Iris pigment epithelial cell (primary cell): ENCODE measurements at places on chromosomes 12 and 14.

DNA sequence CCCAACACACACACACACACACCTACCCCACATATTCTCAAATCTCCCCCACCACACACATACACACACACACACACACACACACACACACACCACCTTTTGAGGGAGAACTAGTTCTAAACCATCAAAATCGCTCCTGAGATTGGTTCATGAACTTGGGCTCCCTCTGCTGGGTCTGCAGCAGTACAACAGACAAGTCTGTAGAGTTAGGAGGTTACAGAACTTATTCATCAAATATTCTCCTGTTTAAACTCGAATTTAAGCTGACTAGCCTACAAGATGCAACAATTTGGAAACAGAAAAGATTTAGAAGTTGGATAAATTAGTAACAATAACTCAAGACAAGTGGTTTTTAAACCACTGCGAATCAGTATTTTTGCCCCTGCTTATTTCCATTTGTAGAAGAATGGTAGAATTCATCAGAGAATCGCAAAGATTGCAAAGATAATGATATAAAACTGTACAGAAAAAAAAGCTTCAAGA, 136.4 kb upstream of the USP15 start:
- DNase-seq = peak; percentile 62

GRCh38 chr12:48788854-48789775, at the start of gene ADCY6:
TSS of gene ADCY6 (minus strand) at chr12:48789089. CDS start at chr12:48783434, 5,655 bp downstream.
- peak; percentile 69 for DNase-seq

DNA sequence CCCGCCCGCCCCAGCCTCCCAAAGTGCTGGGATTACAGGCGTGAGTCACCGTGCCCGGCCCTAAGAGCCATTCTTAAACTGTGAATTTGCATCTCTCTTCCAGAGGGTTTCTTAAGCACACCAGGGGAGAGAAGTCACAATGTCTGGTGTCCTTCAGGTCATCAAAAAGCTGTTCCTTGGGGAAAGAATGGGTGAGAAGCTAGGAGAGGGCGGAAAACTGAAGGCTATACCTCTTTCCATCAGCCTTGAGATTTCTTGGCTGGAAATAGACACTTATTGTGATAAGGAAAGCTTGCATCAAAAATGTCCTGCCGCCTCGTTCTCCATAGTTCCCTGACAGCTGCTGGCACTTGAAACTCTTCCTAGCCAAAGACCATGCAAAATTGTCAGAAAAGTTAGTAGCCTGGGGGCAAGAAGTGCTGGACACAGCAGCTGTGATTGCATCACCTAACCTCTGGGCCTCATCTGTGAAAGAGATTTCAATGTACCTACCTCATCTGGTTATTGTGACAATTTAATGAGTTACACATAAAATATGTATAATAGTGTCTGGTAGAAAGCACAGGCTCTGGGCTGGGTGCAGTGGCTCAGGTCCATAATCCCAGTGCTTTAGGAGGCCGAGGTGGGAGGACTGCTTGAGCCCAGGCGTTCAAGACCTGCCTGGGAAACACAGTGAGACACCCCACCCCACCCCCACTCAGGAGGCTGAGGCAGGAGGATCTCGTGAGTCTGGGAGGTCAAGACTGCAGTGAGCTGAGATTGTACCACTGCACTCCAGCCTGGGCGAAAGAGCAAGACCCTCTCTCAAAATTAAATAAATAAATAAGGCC, 9.7 kb upstream of the UBC start:
- DNase-seq = peak; percentile 82

- DNase-seq = no peak
These were observed 632 bp downstream of the C12orf54 start for GRCh38 chr12:48482930-48483329.

GRCh38 chr12:94872671-94872970, 130.9 kb downstream of the NDUFA12 start:
- no peak for DNase-seq

DNA sequence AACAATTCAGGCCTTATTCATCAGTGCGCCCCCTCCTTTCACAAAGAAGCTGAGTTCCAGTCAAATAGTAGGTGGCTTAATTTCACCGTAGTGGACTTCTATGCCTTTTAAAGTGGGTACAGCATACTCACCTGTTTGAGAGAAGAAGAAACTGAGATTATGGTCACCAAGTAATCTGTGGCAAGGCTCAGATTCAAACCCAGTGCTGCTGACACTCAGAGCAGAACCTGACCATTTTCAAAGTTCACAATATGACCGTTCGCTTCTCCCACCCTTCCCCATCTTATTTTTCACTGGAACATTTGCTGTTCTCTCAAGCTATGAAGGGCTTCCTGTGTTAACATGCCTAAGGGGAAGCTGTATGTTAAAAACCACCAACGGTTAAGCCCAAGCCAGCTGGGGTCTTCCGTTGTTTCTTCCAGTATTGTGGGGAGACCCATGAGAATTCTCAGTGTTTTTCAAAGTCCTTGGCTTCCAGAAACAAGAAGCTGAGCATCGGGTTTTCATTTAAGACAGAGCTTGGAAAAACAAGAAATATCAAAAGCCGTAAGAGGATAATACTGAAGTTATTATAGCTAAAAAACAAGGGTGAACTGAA, 6.1 kb upstream of the PSMA6 start:
- no peak for DNase-seq

DNA sequence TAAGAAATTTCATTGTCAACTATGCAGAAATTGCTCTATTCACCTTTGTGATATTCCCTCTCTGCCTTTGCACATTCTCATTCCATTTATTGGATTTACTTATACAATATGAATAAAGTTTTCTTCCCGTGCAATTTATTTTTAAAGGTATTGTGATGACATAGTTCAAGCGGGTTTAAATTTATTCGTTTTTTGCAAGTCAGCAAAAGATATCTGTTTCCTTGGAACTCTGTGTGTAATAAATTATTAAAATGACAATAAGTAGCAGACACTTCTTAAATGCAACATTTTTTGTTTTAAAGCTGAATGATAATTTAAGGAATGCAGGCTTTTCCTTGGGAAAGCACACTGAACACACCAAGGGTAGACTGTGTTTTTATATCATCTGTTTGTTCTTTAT, 143.1 kb downstream of the SLC41A2 start:
- DNase-seq = no peak

GRCh38 chr12:7060353-7060954, at the start of gene C1S:
TSS of gene C1S (plus strand) at chr12:7060718. CDS start at chr12:7061913, 1,195 bp downstream.
- peak; percentile 95 for DNase-seq

- no peak for DNase-seq
These were observed 436.0 kb upstream of the FBXO33 start for GRCh38 chr14:39868251-39868650.

- no peak for DNase-seq
These were observed 295.7 kb downstream of the CACNA1C start for GRCh38 chr12:2348482-2348852.

DNA sequence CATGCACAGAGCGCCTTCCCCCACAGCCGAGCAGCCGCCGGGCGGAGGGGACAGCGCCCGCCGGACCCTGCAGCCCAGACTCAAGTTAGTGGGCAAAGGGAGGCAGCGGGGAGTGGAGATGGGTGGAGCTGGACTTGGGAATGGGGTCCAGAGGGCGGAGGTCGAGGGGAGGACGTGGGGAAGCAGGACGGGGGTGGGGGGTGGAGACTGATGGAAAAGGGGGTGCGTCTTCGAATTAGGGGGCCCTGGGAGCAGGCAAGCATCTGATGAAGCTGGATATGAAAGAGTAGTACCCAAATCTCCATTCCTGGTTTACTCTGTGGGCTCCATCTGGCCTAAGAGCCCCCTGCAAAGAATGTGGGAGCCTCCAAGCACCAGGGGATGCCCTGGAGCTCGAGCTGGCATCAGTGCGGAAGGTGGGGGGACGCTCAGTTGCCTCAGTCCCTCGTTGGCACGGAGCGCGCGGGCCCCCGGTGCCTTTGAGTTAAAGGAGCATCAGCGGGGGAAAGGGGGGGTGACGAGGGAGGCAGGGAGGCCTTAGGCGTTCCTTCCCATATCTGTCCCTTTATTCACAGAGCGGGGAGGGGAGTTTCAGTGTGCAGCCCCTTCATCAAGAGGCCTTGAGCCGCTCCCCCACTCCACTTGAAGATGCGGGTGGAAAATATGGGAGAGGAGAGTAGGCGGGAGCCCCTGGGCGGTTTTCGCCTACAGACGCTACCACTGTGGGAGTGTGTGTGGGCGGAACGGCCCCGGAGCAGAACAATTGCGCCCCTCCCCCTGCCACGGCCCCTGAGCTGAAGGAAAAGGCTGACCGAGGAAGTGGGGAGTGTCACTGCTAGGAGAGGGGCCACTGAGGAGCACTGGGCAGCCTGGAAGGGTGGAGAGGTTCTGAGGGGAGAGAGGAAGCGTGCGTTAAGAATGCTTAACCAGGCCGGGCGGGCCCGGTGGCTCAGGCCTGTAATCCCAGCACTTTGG, 644 bp downstream of the NAB2 start:
- peak; percentile 57 for DNase-seq

- no peak for DNase-seq
These were observed 53.6 kb upstream of the RIN3 start for GRCh38 chr14:92459950-92460421.

DNA sequence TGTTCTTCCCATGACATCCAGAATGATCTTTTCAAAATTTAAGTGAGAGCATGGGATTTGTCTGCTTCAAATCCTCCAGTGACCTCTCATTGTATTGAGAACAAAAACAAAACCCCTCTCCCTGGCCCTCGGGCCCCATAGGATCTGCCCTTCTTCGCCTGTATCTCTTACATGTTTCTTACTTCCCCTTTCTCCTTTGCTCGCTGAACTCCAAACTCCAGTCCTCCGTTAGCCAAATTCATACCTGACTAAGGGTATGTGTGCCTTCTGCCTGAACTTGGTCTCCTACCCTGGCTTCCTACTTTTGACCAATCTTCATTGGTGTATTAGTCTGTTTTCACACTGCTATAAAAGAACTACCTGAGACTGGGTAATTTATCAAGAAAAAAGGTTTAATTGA, 13.2 kb upstream of the TSPAN11 start:
- DNase-seq = no peak
